ENCODE measurements at places on chromosomes 2 and 18.

GRCh38 chr2:179861027-179861415 lies 391 bp downstream of the ZNF385B start:
- peak; percentile 0 for DNase-seq

DNA sequence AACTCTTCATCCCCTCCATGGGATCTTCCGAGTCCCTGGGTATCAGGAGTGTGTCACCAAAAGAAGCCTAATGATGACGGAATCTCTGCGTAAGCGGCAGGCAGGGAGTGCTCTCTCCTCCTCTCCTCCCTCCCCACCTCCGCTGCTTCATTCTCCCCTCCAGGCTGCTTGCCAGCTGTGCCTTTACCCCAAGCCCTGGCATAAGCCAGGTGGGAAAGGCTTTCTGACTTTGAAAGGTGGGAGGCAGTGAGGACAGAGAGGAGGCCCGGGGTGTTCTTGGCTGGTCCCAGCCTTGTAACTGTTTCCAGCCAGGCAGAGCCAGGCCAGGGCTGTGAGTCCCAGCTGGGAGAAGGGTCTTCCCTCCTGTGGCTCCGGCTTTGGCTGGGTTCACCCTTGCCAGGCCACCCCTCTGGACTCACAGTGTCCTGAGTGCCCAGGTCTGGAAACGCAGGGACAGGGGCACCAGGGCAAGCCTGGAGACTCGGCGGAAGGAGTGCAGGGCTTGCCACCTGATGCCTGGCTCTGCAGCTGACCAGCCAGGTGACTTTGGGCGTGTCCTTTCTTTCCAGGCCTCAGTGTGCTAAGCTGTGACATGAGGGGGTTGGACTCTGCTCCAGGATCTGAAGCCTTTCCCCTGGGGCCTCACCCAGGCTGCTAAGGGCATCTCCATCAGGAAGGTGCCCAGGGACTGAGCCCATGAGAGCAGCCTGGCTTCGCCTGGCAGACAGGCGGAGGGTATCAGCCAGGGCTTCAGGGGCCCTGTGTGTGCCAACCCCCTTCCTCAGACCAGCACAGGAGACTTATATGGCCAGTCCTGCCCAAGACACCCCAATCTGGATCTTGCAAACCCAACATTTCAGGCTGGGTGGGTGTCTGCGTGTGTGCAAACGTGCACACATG lies 32.7 kb upstream of the HPCAL1 start:
- DNase-seq = no peak

- peak; percentile 73 for DNase-seq
These were observed 1.3 kb upstream of the DPYSL5 start for GRCh38 chr2:26846334-26847306.

GRCh38 chr2:175884697-175885393 lies 117.2 kb downstream of the LNPK start:
- no peak for DNase-seq

GRCh38 chr2:242075696-242076095 lies 206.2 kb downstream of the RTP5 start:
- DNase-seq = no peak

- no peak for DNase-seq
These were observed 3.5 kb downstream of the ICOS start for GRCh38 chr2:203940039-203940438.

DNA sequence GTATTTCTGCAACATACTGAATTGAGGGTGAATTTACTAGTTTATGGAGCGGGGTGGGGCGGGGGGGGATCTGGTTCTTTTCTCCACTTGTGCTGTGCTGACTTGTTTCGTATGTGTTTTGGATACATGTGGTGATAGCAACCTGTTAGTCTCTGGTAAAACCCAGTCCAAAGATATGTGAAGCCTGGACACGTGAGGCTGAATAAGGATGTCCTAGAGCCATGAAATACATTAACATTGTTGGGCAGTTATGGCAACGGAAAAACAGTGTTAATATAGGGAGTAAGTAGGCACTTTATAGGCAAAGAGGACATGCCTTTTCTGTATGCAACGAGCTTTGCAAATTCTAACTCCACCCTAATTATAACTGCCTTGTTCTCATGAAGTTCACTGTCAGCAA lies 42.1 kb upstream of the NEMP2 start:
- DNase-seq = no peak

- no peak for DNase-seq
These were observed 16.9 kb downstream of the WNT10A start for GRCh38 chr2:218897394-218898108.

GRCh38 chr18:58638441-58638840 lies 9.6 kb upstream of the ALPK2 start:
- DNase-seq = no peak
